ENCODE measurements at places on chromosomes 1 and 21.
A peak's percentile ranks its signal among the peaks of the same experiment; 100 is the strongest.

- DNase-seq: no peak
Observed at GRCh38 chr1:83011265-83011664, 987.7 kb downstream of the TTLL7 start.

GRCh38 chr1:116904791-116905320 lies 4.9 kb upstream of the PTGFRN start:
- no peak for DNase-seq

DNA sequence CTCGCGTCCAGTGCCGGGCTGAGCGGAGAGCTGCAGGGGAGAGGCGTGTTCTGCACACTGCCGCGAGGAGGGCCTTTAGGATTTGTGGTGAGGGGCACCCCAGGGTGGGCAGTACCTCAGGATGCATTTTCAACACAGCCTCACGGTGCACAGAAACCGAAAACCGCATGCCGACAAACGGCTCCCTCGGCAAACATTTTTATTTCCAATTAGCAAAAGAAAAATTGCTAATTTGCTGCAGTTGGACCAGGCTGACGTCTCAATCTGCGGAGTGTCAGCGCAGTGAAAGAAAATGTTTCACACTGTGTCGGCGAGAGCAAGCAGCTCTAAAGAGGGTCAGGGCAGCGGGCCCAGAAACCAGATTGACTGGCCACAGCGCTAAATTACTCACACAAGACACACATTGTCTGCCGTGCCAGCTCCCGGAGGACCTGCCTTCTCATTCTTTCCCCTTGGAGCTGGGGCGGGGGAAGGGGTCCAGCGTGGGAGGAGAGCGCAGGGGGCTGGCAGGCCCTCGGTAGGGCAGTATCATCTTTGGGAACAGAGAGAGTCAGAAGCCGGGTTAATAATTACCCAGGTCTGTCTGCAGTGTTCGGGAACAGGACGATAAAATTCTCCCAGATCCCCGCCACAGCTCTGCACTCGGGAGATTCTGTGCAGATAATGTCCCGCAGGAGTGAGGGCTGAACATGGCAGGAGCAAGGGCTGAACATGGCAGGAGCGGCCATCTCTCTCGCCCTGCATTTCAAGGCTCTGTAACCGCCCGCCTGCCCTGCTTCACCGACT lies 150.2 kb downstream of the PRDM16 start:
- peak; percentile 90 for DNase-seq

DNA sequence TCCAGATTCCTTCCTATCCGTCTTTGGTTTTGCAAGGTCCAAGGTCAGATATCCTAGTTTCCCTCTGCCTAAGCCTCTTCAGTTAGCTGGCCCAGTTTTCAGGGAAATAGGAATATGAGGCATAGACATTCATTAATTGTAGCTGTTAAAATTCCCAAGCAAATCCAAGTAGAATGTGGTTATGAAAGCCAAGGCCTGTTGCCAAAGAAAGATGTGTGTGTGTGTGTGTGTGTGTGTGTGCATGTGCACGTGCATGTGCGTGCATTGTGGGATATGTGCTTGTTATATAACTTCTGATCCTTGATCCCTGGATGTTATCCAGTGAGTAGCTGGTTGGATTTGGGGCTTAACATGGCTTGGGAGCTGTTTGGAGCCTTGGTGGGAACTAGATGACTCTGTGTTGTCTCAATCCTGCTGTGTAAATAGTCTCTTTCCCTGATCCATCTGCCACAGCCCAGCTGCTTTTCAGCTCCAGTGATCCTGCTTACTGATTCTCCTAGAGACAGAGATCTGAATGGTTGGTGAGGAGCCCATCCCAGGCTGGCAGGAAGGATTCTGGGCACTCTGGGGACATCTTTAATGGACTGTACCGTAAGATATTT lies 70.6 kb upstream of the GCLM start:
- peak; percentile 72 for DNase-seq

- no peak for DNase-seq
Observed at GRCh38 chr1:212899845-212900244, 41.8 kb downstream of the FLVCR1 start.

DNA sequence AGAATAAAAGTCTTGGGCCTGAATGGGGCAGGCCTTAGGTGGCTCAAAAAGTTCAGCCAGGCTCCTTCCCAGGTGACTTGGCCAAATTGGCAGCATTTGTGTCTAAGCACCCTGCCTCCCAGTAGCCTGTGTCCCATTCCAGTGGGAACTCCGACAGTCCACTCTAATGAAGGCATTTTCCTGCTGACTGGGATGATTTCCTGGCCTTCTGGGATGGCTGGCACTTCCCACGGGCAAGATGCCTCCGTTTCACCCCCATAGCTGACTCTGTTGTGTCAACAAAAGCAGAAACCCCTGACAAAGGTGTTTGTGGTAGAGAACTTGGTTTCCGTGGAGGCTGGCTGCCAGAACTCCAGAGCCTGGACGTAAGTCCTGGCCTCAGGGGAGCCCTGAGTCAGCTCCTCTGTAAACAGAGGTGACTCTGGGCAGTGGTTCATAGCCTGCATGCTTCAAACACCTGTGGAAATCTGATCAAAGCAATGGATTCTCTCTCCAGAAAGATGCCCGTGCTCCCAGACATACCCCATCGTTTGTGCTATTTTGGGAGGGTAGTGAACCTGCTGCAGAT lies 36.6 kb downstream of the WNT3A start:
- no peak for DNase-seq

DNA sequence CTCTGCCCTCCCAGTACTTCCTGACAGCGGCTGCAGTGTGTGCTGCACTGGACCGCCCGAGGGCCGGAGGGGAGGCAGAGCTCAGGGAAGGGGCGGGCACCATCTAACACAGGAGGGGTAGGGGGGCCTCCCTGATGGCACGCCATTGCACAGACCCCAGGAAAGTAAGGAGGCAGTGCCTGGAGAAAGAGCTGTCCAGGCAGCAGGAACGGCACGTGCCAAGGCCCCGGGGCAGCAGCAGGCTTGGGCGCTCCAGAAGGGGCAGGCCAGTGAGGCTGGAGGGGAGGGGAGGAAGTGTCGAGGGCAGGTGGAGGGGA lies 110.7 kb downstream of the CRYAA start:
- no peak for DNase-seq

DNA sequence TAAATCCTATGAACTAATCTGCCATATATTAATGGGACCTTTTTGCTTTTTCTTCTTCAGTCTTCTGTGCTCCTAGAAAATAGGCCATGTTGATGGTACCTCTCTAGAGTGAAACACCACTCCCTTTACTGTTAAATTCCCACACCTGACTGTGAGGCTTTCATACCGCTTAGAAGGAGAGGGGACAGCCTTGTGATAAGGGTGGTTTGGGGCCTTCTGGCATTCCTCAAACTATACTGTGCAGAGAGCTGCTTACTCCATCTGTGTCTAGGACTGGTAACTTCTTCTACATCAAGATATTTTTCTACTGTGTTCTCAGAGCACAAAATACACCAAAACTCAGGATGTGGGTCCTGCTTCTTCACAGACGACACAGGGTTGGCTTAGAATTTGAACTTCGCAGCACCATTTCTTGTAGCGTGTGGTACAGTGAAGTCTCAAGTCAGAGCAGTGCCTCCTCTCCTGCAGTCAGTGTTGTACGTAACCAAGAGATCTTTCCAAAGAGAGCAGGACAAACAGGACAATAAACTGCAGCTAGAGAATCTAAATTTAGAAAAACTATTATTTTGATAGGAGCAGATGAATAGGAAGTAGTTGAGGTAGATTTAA lies 43.8 kb downstream of the MACO1 start:
- DNase-seq: no peak

DNA sequence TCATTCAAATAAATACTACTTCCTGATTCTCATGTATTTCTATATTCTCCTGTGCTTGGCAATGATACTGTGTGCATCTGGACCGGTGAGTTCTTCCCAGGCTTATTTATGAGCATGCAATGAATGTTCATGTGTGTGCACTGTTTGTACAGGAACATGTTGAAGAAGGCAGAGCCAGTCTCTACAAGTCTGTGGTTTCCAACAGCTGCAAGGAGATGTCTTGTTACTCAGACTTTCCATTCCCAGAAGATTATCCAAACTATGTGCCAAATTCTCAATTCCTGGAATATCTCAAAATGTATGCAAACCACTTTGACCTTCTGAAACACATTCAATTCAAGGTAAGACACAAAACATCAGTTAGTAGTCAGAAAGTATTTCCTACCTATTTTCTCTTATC lies 19.1 kb downstream of the FMO1 start:
- DNase-seq: no peak
